Kidney epithelial cell (primary cell): ENCODE measurements at places on chromosomes 11 and 22. TPM values are rescaled to one million over a fixed set of nuclear protein-coding genes. Genes with fewer than 3 reads are reported as not detected.

DNA sequence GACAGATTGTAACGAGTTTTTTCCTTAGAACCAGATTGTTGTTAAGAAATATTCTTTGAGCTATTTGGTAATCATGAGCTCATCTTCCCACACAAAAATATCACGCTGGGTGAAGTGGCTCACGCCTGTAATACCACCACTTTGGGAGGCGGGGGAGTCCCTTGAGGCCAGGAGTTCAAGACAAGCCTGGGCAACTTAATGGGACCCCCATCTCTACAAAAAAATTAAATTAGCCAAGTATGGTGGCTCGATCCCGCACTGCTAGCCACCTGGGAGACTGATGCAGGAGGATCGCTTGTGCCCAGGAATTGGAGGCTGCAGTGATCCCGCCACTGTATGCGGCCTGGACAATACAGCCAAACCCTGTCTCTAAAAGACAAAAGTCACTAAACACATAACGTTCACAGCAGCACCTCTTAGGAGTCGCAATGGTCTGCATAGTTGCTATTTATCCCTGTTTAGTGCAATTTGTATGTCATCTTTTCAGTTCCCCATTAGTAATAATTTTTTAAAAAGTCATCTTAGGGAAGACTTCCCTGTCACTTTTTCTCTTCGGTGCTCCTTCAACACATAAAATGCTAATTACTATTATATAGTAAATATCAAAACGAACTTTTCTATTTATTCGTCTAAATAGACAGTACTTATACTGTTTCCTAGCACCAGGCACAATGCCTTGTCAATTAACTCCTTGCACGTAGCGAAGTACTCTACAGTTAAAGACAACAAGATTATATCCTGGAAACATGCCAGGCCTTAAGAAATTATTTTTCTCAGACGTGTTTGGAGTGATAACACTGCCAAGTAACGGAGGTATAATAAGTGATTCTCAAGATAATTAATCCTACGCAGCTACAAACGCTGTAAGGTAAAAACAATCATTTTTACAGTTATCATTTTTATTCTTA lies 1.1 kb downstream of the ST13 start:
- DNase-seq: no peak

DNA sequence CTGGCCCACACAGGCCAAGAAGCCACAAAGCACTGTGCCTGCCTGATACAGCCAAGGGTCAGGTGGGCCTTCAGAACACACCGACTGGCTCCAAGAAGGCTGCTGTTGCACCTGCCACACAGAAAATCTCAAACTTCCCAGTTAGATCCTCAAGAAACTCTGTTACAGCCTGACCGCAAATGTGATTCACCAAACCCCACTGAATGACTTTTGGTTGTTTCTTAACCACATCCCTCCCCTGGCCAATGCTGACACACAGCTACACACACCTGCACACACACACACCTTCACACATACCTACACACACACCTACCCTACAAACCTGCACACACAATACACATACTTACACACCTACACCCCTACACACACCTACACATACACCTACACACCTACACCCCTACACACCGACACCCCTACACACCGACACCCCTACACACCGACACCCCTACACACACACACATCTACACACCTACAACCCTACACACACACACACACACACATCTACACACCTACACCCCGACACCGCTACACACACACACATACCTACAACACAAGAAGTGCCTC lies 31.5 kb downstream of the CDKN1C start:
- DNase-seq: no peak

GRCh38 chr11:134576286-134576685 lies 164.2 kb upstream of the B3GAT1 start:
- no peak for DNase-seq

Gene CNIH2
- total RNA-seq: 0.04 and 0.21 TPM in 2 replicates
